ENCODE measurements at places on chromosomes 2 and 18.
A peak's percentile ranks its signal among the peaks of the same experiment; 100 is the strongest.

- DNase-seq, result no peak
Measured at GRCh38 chr2:1743396-1744150, 742 bp downstream of the PXDN start.

- no peak for DNase-seq
Measured at GRCh38 chr2:204357286-204357685, 188.0 kb upstream of the PARD3B start.

DNA sequence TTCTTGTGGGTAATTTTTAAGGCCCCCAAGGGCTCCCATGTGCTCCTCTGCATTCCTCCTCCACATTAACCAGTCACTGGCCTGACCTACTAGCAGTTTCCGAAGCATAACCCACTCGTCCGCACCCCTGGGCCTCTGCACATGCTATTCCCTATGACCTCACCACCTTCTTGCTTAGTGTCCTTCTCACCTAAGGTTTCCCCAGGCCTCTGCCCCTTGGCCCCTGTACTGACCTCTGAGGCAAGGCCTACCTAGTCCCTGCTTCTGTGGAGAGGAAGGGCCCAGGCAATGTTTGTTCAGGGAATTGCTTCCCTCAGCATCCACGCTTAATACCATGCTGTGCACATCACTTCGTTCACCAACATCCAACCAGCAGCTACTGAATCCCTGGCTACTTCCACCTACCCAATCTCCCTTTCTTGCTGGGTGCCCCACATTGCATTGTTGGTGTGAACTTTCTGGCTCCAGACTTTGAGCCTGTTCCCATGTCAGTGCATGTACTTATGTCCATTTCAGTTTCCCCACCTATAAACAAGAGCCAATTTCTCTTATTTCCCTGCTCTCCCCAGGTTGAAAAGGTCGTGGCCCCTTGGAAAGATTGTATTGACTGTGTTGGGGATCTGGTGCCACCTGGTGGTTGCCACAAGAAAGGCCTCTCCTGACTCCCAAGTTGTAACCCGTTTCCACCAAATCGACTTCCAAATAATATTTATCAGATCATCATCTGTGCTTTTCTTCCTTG is 19.2 kb upstream of the TMEM177 start:
- DNase-seq, result no peak

DNA sequence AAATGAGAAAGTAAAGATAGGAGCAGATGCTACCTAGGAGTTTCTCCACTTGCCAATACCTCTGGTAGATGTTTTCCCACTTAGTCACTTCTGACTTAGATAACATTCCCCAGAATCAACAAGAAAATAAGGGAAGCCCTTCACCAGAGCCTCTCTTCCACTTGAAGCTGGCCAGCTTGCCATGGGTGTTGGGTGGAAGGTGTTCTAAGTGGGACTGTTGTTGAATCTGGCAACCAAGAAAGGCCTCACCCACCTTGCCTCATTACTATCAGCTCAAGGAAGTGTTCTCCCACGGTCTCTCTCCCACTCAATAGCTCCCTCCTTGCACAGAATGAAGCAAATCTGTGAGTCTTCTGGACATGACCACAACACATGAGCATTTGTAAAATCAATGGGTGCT is 100.4 kb upstream of the REG3A start:
- DNase-seq, result no peak

DNA sequence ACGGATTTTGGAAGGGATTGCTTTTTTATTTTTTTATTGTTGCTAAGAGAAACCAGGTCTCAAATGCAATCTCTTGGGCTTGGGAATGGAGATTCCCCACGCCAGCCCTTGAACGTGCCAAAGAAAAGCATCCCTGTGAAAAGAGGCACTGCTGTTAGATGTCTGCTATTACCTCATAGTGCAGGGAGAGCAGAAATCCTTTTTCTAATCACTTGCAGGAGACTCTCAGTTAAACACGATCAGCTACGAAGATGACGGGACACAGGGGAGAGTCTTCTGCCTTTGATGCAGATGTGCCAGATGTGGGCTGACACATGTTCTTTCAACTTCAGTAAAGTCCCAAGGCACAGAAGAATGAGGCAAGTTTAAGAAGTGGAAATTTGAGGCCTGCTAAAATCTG is 381.6 kb upstream of the TRIB2 start:
- no peak for DNase-seq

DNA sequence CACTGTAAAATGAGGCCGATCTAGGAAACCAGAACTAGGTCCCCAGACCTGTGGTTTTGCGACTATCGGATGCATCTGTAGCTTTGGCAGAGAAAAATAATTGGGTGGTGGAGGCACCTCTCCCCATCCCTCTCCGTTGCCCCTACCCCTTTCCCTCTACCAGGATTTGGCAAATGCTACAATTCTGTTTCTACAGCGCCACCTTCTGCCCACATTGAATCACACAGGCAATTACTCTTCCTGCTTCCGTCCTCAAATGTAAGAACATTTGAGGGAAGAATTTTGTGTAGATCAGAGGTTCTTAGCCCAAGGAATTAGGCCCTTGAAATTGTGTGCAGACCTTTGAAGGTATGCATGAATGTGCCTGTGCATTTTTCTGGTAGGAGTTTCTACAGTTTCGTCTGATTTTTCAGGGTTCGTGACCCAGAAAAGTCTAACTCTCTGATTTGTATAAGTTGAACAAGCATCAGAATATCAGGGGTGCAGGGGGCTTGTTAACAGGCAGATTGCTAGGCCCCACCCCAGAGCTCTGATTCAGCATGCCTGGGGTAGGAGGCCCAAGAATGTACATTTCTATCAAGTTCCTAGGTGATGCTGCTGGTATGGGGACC is 11.2 kb downstream of the ATP6V1B1 start:
- DNase-seq, result peak; percentile 56

GRCh38 chr18:28767201-28767600 is 590.3 kb upstream of the CDH2 start:
- no peak for DNase-seq

DNA sequence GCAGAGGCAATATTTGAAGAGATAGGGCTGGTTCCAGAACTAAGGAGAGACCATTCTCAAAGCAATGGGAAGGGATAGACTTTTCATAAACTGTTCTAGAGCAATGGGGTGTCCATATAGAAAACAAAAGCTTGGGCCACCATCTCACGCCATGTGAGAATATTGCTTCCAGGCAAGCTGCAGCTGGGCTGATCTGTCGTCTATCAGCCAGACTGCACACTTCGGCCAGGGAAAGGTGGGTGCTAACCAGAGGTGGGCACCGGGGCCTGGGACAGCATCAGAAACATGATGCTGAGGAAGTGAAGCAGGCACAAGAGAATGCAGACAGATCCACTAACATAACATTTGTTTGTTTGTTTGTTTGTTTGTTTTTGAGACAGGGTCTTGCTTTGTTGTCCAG is 43.7 kb downstream of the MYO7B start:
- DNase-seq, result no peak

DNA sequence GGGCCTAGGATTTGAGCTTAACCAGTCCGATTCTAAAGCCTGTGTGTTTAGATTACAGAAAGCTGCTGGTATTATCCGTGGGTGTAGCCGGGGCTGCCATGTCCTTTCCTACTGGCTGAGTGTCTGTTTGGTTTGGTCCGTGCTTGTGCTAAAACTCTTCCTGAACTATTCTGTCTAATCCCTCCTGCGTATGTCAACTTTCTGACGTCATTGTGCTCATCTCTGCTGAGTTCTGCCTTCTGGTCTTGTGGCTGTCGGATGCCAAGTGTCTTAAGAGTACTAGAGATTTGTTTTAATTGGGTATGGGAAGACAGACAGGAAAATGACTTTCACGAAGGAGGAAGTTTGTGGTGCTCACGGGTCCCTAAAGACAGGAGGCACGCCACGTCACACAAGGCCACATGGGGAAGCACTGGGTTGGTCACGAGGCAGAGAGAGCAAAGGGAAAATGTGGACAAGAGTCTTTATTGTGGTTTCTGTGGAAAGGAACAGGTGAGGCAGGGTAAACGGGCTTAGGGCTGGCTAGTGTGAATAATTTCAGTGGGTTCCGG is 31.8 kb upstream of the NTSR2 start:
- no peak for DNase-seq

DNA sequence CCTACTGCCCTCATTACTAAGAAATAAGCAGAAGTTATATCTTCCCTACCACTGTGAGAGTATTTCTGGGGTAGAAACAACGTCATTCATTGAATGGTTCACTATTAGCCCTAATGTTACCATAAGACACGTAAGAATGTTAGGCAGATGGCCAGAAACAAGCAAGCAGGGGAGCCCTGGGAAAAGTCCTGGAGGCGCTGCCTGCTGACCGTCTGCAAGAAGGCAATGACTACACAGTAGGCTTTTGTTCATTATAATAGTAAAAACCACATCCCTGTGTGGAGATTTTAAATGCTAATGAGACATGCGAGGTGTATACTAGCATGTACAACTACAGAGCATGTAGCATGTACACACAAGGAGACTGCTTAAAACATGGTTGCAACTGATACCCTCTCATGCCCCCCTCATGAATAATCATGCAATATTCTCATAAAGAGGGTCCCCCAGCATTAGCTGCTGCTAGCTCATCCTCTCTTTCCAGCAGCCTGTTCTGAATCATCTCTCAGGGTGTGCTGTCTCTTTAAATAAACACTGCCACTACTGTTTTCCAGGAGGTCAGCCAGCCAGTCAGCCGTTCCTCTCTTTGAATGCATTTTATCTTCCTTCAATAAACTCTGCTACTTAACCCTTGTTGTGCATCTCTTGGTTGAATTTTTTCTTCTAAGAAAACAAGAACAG is 23.6 kb downstream of the SUCLG1 start:
- no peak for DNase-seq

DNA sequence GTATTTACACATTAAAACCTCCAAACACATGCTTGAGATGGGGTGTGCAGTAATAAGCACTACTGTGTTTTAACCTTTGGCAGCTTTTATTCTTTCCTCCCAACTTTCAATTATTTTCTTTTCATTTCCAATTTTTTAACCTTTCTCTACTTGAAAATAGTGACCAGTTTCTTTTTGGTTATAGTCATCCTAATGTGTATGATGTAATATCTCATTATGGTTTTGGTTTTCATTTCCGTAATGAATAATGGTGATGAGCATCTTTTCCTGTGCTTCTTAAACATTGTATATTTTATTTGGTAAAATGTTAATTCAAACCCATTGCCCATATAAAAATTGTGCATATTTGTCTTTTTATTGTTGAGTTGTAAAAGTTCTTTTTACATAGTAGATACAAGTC is 103.5 kb downstream of the BMPR2 start:
- DNase-seq, result no peak

GRCh38 chr2:226640501-226640900 is 159.1 kb downstream of the IRS1 start:
- no peak for DNase-seq

GRCh38 chr2:119233326-119234020 is 9.8 kb downstream of the STEAP3 start:
- DNase-seq, result peak; percentile 64

DNA sequence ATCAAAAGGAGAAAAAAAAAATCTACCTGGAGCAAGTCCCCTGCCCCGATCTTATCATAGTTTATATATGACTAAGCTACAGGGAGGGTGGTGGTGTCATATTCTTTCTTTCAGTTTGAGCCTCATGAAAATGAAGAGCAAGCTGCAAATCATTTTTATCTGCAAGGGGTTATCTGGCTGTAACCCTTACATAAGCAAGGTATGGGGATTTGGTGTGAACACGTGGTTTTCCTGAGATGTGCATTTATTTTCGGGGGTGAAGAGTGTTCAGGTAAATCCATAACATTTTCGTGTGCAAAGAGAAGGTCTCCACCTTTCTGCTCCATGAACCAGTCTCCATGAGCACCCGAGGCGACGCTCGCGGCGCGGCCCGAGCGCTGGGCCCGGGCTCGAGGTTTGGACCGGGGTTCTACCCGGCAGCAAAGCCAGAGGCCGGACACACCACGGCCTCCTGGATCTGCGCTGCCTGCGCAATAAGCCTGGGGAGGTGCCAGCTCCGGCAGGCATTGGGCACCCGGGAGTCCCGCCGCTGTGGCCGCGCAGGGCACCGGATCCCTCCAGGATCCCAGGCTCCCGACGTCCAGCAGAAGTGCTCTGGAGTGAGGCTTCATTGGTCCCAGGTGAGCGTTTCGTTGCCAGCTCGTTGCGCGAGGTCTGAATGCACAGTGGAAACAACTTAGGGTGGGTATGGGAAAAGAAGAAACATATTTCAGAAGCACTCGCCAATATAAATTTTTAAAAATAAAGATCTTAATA is 36.1 kb upstream of the GPD2 start:
- peak; percentile 55 for DNase-seq

GRCh38 chr18:10440884-10441283 is 13.6 kb upstream of the APCDD1 start:
- DNase-seq, result no peak

DNA sequence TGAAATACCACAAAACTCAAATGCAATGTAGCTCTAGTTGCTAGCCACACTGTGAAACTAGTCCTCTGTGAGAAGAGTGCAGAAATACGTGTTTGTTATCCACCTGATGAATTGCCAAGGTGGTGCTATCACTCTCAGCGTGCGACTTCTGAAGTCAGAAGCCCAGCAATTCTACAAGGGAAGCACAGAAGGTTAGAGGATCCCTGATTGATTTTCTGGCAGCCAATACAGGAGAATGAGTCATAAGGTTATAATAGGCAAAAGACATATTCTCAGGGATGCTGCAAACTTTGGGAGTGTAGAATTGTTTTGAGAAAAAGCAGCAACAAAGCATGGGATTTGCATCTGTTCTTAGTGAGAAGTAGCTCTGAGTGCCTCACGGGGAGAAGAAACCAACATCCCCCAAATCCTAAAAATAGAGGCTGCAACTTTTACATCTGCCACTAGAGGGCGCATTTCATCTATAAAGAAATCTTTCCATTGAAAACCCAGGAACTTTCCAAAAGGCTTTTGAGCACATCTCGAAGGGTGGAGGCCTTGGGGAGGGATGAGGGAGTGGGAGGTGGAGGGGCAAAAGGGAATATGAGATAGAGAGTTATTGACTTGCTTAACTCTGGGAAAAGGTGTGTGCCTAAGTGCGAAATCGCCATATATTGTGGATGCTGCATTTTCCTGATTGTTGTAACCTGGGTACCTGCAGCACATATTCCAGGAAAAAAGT is 78.0 kb downstream of the TMEM182 start:
- peak; percentile 41 for DNase-seq

GRCh38 chr2:237591141-237591881 is 777 bp upstream of the RAB17 start:
- no peak for DNase-seq

- DNase-seq, result no peak
Measured at GRCh38 chr2:240220371-240220770, 79.9 kb upstream of the OTOS start.

- DNase-seq, result peak; percentile 63
Measured at GRCh38 chr2:224952936-224953657, 89.2 kb downstream of the DOCK10 start.

DNA sequence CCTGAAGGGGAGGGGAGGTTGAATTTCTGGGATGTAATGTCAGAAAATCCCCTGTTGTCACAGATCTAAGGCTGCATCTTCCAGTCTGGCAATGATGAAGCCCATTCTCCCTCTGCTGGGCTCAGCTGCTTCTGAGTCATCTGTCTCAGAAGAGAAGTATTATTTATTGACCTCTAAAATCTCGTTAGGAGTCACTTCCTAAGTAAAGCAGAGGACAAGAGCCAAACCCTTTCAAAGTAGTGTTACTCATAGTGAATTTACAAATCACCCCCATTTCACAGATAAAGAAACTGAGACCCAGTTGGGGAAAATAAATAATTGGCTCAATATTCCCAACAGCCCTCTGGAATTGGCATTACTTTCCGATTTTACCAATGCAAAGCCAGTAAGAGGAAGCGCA is 167.3 kb upstream of the SKOR2 start:
- DNase-seq, result no peak

GRCh38 chr2:112733871-112734270 is 13.1 kb downstream of the NT5DC4 start:
- no peak for DNase-seq

All from GM10248 (cell line).